ENCODE measurements at places on chromosomes 5 and 9.
A peak's percentile ranks its signal among the peaks of the same experiment; 100 is the strongest.

DNA sequence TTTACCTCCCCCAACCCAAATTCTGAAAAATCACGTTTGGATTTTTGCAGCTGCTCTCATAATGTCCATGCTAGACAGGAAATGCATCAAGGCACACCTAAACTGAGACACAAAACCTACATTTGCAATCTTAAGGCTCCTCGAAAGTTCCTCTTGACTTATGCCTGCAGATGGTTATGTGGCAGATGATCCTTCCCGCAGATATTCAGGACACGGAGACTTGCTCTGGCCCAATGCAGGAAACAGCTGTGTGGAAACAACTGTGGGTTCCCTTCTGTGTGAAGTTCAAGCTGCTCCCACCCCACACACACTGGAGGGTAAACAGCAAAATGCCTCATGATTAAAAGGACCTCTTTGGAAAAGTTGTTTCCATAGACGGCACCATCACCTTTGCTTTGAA, 253.8 kb downstream of the EBF1 start:
- no peak for DNase-seq

GRCh38 chr9:116141864-116142561, 11.6 kb upstream of the PAPPA start:
- DNase-seq = no peak

DNA sequence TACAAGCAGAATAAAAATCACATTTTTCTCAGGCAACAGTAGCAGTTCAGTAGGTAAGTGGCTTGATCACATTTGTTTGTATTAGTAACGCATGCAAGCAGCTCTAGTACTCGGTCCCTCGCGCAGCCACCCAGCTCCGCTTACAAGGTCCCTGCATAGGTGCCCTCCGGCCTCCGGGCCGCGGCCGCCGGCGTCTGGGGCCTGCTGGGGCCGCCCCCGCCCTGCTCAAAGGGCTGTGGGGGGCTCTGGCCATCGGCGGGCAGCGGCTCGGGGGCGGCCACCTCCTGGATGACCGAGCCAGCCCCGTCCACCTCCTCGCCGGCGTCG, 50.2 kb upstream of the UBAC1 start:
- no peak for DNase-seq

GRCh38 chr5:87147441-87147840, 120.2 kb upstream of the RASA1 start:
- no peak for DNase-seq

- peak; percentile 63 for DNase-seq
Measured at GRCh38 chr9:129436751-129437625, 183.9 kb downstream of the C9orf50 start.

DNA sequence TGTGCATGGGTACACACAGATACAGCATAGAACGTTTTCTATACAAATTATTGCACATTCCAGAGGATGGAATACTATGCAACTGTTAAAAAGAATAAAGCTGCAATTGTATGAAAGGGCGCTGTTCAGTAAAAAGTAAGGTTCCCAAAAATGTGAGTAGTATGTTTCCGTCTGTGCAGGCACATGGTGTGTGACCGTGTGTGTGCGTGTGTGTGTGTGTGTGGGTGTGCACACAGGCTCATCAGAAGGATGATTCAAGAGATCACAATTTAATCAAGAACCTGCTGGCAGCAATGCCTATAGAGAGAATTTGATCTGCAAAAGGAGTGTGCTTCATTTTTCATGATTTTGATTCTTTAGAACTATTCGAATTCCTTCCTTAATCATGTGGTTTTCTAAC, 76.3 kb downstream of the SEMA4D start:
- DNase-seq = no peak

GRCh38 chr5:132020568-132021339, 9.3 kb upstream of the ACSL6 start:
- no peak for DNase-seq

DNA sequence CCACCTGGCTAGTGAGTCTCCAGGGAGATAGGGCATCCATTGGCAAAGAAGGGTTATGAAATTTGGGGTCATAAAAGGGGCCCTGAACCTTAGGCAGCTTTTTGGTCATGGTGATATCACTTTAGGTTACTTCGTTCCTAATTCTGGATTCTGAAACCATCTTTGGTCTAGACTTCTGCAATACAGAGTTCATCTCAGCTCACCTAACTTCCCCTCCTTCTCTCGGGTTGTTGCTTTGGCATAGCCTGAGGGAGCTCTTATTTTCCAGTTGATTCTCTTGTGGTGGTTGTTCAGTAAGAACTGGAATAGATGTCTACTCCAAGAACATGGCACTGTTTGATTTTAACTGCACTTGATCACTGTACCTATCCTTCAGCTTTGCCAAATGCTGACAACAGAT, 148.9 kb upstream of the RUSC2 start:
- no peak for DNase-seq

DNA sequence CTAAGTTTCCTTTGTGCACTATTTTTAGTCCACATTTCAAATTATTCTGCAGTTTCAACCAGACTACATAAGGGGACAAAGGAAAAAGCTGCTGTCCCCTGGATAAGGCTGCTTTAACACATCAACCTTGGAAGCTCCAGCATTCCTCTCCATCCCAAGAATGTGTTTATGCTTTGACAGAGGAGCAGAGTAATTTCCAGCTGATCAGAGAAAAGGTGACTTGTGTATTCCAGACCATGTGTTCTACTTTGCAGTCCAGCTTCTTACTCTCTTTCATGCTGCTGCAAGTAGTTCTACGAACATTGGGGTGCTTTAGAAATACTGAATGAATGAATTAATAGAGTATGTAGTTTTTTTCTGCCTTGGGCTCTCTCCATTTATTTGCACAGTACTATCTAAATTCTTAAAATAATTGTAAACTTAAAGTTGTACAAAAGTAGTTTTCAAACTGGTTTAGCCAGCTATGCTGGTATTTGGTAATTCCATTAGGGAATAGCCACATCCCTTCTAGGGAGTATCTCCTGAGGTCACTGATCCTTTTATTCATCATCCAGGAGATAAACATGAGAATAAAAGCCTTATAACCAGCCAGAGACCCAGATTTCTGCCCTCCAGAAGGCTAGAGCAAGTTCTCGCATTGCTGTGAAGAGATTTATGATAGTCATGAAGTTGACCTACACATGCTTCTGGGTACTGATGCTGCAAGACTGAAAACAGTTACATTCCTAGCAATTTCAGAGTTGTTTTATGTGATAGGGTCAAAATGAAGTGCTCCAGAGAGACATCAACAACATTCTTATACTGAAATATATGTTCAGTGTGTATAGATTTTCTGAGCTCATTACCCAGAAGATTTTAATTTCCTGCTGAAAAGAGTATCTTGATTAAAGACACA, 215.2 kb downstream of the COMMD10 start:
- no peak for DNase-seq

GRCh38 chr9:113289091-113289490, 13.6 kb downstream of the PRPF4 start:
- DNase-seq = no peak

DNA sequence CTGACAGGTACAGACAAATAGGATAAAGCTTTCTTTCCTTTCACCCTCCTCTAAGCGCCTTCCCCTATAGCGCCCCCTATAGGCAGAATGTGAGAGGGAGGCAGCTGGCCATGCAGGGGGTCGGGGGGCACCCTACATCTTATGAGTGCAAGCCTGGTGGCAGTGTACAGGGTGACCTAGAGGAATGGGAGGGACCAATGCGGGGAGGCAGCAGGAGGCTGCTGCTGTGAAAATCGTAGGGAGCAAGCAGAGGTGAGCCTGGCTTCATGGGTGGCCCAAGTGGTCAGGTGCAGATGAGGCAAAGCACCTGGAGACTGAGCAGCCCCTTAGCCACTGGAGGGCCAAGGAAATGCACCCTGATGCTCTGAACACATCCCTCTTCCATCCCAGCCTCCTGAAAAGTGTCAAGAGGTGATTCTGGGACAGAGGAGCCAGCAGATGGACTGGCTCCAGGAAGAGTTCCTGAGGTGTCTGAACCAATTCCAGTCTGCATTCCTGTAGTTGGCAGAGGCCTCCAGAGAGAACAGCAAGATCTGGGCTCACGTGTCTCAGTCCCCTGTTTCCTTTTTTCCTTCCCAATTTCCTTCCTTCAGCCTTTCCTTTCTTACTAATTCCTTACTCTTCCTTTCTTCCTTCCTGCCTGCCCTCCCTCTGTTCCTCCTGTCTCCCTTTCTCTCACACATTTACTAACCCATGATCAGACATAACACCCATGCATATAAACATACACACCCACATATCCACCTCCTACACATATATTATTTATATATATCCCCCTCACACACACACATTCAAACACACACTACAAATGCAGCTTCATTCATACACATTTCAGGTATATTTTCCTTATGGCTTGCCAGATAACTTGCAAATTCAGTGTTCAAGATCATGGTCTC, 32.8 kb upstream of the GALNT10 start:
- no peak for DNase-seq

DNA sequence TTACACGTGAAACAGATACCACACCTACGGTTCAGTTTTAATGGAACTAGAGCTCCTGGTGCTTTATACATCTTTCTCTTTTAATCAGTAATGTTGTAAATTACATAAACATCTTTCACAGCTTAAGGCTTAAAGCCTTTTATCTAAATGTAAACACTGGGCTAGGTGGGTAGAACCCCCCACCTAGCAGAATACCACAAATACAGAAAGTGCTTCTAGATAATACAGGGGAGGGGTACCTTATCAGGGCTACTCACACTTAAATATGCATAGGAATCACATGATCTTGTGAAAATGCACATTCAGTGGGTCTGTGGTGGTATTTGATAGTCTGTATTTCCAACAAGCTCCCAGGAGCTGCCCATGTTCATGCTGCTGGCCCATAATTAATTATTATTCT, 256.4 kb upstream of the TARS1 start:
- DNase-seq = no peak

DNA sequence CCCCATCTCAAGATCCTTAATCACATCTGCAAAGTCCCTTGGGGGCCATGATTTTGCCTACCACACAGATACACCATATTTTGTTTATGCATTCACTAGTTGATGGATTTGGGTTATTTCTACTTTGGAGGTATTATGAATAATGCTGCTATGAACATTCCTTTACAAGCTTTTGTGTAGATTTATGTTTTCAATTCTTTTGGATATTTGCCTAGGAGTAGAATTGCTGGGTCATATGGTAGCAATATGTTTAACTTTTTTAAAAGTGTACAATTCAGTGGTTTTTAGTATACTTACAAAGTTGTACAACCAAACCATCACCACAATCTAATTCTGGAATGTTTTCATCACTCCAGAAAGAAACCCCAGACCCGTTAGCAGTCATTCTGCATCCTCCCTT, 7.8 kb upstream of the ANP32B start:
- no peak for DNase-seq

- DNase-seq = no peak
Measured at GRCh38 chr9:133429641-133430161, 7.5 kb downstream of the ADAMTS13 start.

- no peak for DNase-seq
Measured at GRCh38 chr5:136963504-136963903, 535.6 kb downstream of the SPOCK1 start.

DNA sequence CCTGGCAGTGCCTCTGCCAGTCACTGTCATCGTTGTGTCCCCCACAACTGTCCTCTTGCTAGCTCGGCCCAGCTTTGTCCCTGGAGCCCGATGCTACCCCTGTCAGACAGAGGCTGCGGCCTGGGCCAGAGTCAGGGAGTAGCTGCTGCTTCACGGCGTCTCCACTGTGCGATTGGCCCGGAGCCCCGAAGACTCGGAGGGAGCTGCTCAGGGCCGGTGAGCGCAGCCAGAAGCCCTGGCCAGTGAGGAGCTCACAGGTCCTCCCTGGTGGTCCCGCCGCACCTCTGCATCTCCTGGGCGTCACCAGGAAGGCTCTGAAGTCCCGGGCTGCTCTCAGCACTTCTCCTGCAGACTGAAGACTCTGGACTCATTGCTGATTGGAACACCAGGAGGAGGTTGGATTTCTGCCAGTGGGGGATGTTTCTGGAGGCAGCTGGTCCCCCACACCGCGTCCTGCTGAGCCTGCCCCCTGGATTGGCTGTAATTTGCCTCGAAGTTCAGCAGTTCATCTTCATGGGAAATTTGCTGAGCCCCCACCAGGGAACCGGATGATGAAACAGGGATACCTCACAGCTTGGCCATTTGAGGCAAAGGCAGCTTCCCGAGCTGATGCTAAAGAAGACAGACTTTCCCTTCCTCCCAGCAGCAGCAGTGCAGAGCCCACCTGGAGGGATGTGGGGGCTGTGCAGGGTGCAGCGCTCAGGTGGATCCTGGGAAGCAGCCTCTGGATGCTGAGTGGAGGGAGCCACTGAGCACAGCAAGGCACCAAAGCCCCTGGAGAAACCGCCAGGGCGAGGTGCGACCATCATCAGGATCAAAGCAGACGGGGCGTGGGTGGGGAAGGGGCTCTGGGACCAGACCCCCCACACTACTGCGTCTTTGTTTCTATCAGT, 45.6 kb downstream of the USP20 start:
- DNase-seq = no peak

- DNase-seq = no peak
Measured at GRCh38 chr9:104858271-104858670, 69.7 kb downstream of the ABCA1 start.

DNA sequence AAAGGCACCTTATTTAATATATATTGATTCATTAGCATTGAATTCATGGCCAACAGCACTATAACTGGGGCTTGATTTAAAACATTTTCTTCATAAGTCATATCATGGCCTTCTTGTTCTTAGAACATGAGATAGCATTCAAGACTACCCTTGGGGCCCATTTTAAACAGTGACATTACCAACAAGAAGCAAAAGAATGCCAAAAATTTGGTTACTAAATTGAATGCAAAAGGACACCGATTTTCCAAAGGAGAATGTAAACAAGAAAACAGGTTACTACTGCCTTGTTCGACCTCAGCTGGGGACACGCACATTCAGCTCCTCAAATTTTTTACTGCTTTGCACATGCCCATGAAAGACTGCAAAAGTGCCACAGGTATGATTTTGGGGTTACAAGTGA, 219.4 kb upstream of the TLE4 start:
- no peak for DNase-seq

DNA sequence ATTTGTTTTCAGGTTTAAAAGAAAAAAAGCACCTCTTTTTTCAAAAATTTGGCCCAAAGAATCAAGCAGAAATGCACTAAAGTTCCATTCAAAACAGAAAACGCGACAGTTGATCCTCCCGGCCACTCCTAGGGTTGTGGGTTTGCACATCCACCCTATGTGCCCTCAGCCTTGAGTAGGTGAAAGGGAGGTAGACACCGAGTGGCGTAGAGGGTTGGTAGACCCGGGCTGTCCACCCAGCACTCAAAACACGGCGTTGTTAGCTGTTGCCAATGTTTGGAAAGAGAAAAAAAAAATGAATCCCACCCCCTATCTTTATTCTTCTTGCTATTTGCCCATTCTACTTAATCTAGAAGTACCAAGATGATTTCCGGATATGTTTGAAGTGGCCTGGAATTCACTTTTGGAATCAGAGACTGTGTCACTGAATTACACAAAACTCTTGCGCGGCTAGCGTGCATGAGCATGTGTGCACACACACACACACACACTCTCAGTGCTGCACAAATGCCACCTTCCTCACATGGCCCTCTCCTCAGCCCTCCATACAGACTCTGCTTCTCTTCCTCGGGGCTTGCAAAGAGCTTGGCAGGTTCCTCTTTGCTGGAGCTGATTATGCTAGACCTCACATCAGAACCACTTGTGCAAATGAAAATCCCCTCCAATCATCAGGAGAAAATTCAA, 110.2 kb upstream of the HAND1 start:
- no peak for DNase-seq
